ENCODE measurements at places on chromosomes 6 and 20.

GRCh38 chr6:56799989-56800388 lies 154.9 kb upstream of the BEND6 start:
- H3K27me3 ChIP-seq = peaks cover 2% of the 10 kb centered on the region
- no peak overlapping the region for H3K4me3 ChIP-seq
- H3K27ac ChIP-seq = no peak overlapping the region
- H3K4me1 ChIP-seq = no peaks in the 10 kb centered on the region
- no peak for DNase-seq

- no peaks in the 10 kb centered on the region for H3K36me3 ChIP-seq
- H3K27me3 ChIP-seq = peaks cover 32% of the 10 kb centered on the region
- H3K4me1 ChIP-seq = peaks cover 28% of the 10 kb centered on the region
- H3K4me3 ChIP-seq = no peak overlapping the region
- no peak overlapping the region for H3K27ac ChIP-seq
- no peak for DNase-seq
Observed at GRCh38 chr20:46203510-46203837, 85.4 kb downstream of the CD40 start.

GRCh38 chr6:80478030-80478429 lies 371.6 kb downstream of the BCKDHB start:
- no peak overlapping the region for H3K27ac ChIP-seq
- no peaks in the 10 kb centered on the region for H3K36me3 ChIP-seq
- no peaks in the 10 kb centered on the region for H3K27me3 ChIP-seq

- no peaks in the 10 kb centered on the region for H3K27me3 ChIP-seq
- peak overlapping the region; percentile 99 for H3K4me3 ChIP-seq
- H3K4me1 ChIP-seq = peaks cover 35% of the 10 kb centered on the region
- peak overlapping the region; percentile 99 for H3K27ac ChIP-seq
Observed at GRCh38 chr6:99425647-99426450, 741 bp upstream of the PNISR start.

- no peaks in the 10 kb centered on the region for H3K36me3 ChIP-seq
- H3K27me3 ChIP-seq = peaks cover 2% of the 10 kb centered on the region
- no peak for DNase-seq
- no peak overlapping the region for H3K4me3 ChIP-seq
Observed at GRCh38 chr6:95530176-95530819, 47.0 kb upstream of the MANEA start.

DNA sequence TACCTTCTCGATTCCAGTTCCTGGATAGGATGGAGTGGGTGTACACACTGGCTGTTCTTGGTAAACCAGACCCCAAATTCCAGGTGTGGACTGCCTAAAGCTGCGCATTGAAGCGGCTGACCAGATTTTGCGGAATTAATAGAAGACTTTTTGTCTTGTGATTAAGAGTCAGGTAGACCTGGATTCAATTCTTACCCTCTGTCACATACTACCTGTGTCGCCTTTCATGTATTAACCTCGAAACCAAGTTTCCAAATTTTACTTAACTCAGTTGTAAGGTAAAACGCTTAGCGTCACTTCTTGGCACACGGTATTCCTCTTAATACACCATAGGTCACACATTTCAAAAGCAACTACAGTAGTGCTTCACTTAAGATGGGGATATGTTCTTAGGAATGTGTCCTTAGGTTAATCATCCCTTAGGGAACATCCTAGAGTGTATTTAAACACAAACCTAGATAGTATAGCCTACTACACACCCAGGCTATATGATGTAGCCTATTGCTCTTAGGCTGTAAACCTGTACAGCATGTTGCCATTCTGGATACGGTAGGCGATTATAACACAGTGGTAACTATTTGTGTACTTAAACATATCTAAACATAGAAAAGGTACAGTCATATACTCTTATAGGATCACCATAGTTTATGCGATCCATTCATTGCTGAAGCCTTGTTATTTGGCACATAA lies 733 bp upstream of the GOPC start:
- peak overlapping the region; percentile 93 for H3K27ac ChIP-seq
- H3K4me3 ChIP-seq = peak overlapping the region; percentile 98
- H3K36me3 ChIP-seq = no peaks in the 10 kb centered on the region
- peaks cover 4% of the 10 kb centered on the region for H3K27me3 ChIP-seq
- no peak for DNase-seq

- H3K36me3 ChIP-seq = peaks cover 17% of the 10 kb centered on the region
- no peak overlapping the region for H3K4me3 ChIP-seq
- peaks cover 2% of the 10 kb centered on the region for H3K27me3 ChIP-seq
- no peak for DNase-seq
- H3K27ac ChIP-seq = no peak overlapping the region
Observed at GRCh38 chr20:3251806-3252205, 12.8 kb upstream of the SLC4A11 start.

- no peak overlapping the region for H3K27ac ChIP-seq
- no peaks in the 10 kb centered on the region for H3K36me3 ChIP-seq
Observed at GRCh38 chr6:3524456-3524855, 67.6 kb upstream of the SLC22A23 start.

GRCh38 chr20:40563296-40563950 lies 125.6 kb downstream of the MAFB start:
- H3K4me1 ChIP-seq = peaks cover under 1% of the 10 kb centered on the region
- no peak for DNase-seq
- H3K4me3 ChIP-seq = no peak overlapping the region
- H3K27ac ChIP-seq = no peak overlapping the region
- H3K27me3 ChIP-seq = peaks cover 9% of the 10 kb centered on the region

DNA sequence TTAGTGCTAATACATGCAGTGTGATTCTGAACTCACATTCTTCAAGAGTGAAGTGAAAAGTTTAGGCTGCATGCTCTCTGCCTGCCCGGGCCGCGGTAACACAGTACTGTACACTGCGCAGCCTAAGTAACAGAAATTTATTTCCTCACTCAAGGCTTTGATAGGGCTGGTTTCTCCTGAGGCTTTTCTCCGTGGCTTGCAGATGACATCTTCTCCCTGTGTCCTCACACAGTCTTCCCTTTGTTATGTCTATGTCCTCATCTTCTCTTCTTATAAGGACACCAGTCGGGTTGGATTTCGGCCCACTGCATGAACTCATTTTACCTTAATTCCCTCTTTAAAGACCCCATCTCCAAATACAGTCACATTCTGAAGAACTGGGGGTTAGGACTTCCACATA lies 51.1 kb upstream of the TMEM170B start:
- H3K36me3 ChIP-seq = no peaks in the 10 kb centered on the region
- no peaks in the 10 kb centered on the region for H3K27me3 ChIP-seq
- H3K4me1 ChIP-seq = no peaks in the 10 kb centered on the region
- DNase-seq = no peak

DNA sequence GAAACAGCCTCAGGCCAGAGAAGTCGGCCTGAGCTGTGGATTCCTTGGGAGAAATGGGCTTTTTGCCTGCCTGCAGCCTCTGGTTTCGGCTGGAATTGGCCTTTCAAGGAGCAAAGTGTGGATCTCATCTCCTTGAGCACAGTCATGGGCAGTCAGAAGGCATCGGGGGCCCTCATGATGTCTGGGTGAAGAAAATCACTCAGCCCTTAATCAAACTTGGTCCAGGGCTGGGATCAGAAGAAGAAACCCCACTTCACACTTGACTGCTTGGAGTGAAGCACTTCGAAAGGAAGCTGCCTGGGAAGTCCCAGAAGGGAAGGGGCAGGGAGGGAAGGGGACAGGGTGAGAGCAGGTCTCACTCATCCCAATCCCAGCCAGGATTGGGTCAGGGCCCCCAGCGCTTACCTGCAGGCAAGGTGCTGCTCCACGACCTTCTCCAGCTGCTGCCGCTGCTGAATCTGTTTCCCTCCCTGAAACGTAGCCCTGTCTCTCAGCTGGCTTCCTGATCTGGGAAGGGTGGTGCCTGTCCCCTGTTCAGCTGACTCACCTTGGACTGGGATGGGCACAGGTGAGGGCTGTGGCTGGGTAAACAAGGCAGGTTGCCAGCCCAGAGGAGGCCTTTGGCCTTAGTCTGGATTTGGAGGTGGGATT lies at the start of gene SDCBP2:
TSS of gene SDCBP2 (minus strand) at position 460 of the 651 bp plus-strand sequence. CDS start 8,723 bp downstream, outside the sequence.
- no peaks in the 10 kb centered on the region for H3K27me3 ChIP-seq
- H3K4me3 ChIP-seq = no peak within 1 kb of the TSS
- no peak within 1 kb of the TSS for H3K27ac ChIP-seq
- peak; percentile 4 for DNase-seq
- peaks cover 15% of the 10 kb centered on the region for H3K36me3 ChIP-seq

GRCh38 chr6:3293271-3294155 lies 34.8 kb downstream of the PSMG4 start:
- no peak overlapping the region for H3K27ac ChIP-seq
- H3K36me3 ChIP-seq = no peaks in the 10 kb centered on the region
- H3K4me3 ChIP-seq = no peak overlapping the region
- H3K27me3 ChIP-seq = peaks cover 19% of the 10 kb centered on the region
- DNase-seq = no peak
- H3K4me1 ChIP-seq = no peaks in the 10 kb centered on the region

GRCh38 chr20:14245368-14245970 lies 91.9 kb downstream of the FLRT3 start:
- DNase-seq = no peak
- H3K4me1 ChIP-seq = no peaks in the 10 kb centered on the region
- no peaks in the 10 kb centered on the region for H3K36me3 ChIP-seq
- no peaks in the 10 kb centered on the region for H3K27me3 ChIP-seq
- H3K27ac ChIP-seq = no peak overlapping the region
- no peak overlapping the region for H3K4me3 ChIP-seq

- H3K27me3 ChIP-seq = peaks cover 2% of the 10 kb centered on the region
- H3K36me3 ChIP-seq = no peaks in the 10 kb centered on the region
- no peak for DNase-seq
- no peaks in the 10 kb centered on the region for H3K4me1 ChIP-seq
- H3K27ac ChIP-seq = no peak overlapping the region
Observed at GRCh38 chr6:113129991-113130390, 727.2 kb upstream of the MARCKS start.

DNA sequence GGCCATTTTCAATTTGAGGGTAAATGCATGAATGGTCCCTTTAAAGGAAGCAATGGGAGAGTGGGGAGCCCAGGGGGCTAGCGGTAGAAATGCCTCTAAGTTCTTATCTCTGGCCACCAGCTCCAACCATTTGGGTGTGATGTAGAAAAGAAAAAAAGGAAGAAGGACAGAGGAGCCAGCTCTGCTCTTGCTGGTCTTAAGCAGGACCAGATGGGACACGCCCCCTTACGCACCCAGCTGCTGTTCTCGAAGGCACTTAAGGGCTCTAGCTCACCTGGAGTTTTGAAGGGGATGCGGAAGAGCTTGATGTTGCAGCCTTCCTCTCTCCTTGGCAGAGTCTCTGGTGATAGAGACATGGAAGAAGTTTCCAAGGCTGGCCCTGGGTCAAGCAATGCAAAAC lies 59.5 kb upstream of the RNF144B start:
- H3K27me3 ChIP-seq = no peaks in the 10 kb centered on the region
- H3K36me3 ChIP-seq = no peaks in the 10 kb centered on the region
- no peak for DNase-seq
- peak overlapping the region; percentile 73 for H3K4me3 ChIP-seq
- peak overlapping the region; percentile 48 for H3K27ac ChIP-seq
- peaks cover 27% of the 10 kb centered on the region for H3K4me1 ChIP-seq

- H3K4me1 ChIP-seq = peaks cover 7% of the 10 kb centered on the region
- peaks cover 3% of the 10 kb centered on the region for H3K36me3 ChIP-seq
- H3K27me3 ChIP-seq = peaks cover 41% of the 10 kb centered on the region
- no peak for DNase-seq
- H3K4me3 ChIP-seq = no peak overlapping the region
Observed at GRCh38 chr6:44275749-44276648, 5.7 kb downstream of the TMEM151B start.

DNA sequence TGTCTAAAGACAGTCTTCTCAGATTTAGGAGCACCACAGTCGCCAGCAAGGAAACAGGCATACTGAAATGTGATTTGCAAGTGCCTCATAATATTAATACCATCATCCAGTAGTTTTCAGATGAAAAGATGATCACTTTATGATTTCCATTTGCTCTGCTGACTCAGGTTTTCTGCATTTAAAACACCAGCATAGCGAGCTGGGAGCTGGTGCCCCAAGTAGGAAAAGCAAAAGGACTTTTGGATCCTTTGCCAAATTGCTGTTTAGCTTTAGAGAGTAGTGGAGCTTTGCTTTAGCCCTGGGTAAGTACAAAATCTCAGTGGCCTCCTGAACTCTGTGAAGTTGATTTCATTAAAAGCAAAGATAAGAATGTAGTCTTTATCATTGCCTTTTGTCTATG lies 78.5 kb downstream of the JAG1 start:
- no peaks in the 10 kb centered on the region for H3K27me3 ChIP-seq
- no peak for DNase-seq
- H3K27ac ChIP-seq = no peak overlapping the region
- peaks cover 10% of the 10 kb centered on the region for H3K36me3 ChIP-seq
- H3K4me3 ChIP-seq = no peak overlapping the region

GRCh38 chr6:73460056-73460455 lies 1.5 kb upstream of the MTO1 start:
- no peaks in the 10 kb centered on the region for H3K27me3 ChIP-seq
- DNase-seq = no peak
- H3K36me3 ChIP-seq = no peaks in the 10 kb centered on the region
- H3K27ac ChIP-seq = no peak overlapping the region
- peak overlapping the region; percentile 41 for H3K4me3 ChIP-seq
- H3K4me1 ChIP-seq = peaks cover 5% of the 10 kb centered on the region

- peaks cover 17% of the 10 kb centered on the region for H3K36me3 ChIP-seq
- H3K4me1 ChIP-seq = peaks cover 15% of the 10 kb centered on the region
- no peak for DNase-seq
- no peaks in the 10 kb centered on the region for H3K27me3 ChIP-seq
- no peak overlapping the region for H3K4me3 ChIP-seq
Observed at GRCh38 chr6:43671011-43671800, 16.4 kb downstream of the MRPS18A start.

GRCh38 chr6:111872401-111873177 lies 663 bp downstream of the FYN start:
- H3K4me1 ChIP-seq = peaks cover 28% of the 10 kb centered on the region
- peak overlapping the region; percentile 91 for H3K4me3 ChIP-seq
- H3K36me3 ChIP-seq = no peaks in the 10 kb centered on the region
- no peaks in the 10 kb centered on the region for H3K27me3 ChIP-seq

GRCh38 chr20:56932575-56933330 lies 303.6 kb downstream of the TFAP2C start:
- no peaks in the 10 kb centered on the region for H3K36me3 ChIP-seq
- no peaks in the 10 kb centered on the region for H3K4me1 ChIP-seq

Measured in memory B cell (primary cell).